ENCODE measurements at places on chromosomes 3 and 15.

GRCh38 chr3:42572278-42572677, 9.5 kb downstream of the SEC22C start:
- no peak for DNase-seq

DNA sequence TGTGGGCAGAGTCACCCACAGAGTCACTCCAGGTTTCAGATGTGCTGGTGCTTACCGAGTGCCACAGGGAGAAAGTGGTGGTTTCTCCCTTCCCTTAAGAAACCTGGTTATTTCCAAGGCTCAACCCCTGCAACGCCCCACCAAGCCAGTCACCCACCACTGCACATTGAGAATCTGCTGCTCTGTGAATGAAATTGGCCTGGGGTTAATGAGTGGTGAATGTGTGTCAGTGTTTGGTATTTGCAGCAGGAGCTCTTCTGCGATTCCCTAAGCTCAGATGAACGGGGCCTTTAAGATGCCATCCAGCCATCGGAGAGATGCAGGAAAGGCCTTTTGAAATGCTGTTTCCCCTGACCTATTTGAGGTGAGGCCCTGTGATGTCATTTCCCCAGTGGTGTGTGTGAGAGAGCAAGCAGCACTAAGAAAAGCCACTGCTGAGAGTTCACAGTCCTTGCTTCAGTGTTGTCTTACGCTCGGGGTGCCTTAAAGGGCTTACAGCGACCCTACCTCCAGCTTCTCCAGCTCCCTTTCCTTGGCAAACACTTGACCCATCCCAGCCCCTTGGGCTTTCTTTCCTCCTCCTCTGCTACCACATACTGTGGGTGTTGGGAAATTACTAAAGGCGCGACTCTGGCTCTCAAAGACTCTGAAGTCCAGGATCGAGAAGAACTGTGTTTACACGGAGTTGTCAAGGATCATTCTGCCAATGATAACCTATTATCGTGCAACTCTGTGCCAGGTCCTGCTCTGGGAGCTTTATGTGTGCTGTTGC, 68.9 kb downstream of the SMAD3 start:
- peak; percentile 39 for DNase-seq

- DNase-seq = no peak
Observed at GRCh38 chr3:49422379-49423248, at the start of gene AMT. Gene AMT (minus strand): TSS chr3:49422473. CDS start chr3:49422450, 23 bp downstream.

- DNase-seq = no peak
Observed at GRCh38 chr3:122515020-122515468, 305 bp upstream of the KPNA1 start.

- no peak for DNase-seq
Observed at GRCh38 chr3:108208831-108209230, 13.4 kb downstream of the IFT57 start.

DNA sequence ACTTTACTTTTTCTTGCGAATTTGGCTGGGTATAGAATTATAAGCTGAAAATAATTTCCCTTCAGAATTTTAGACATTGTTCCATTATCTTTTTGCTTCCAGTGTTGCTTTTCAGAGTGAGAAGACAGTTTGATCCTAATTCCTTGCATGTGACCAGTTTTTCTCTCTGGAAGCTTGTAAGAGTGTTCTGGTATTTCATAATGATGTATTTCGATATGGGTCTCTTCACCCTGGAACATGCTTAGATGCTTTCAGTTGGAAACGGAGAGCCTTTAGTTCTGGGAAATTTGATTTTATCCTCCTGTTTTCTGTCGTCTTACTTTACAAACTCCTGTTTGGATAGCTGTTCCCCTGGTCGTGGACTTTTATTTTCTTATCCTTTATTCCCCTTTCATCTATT, 13.9 kb downstream of the ALPK3 start:
- no peak for DNase-seq

- no peak for DNase-seq
Observed at GRCh38 chr3:14278265-14278798, 99.7 kb downstream of the LSM3 start.

GRCh38 chr3:107206141-107206540, 171.1 kb upstream of the CCDC54 start:
- no peak for DNase-seq

DNA sequence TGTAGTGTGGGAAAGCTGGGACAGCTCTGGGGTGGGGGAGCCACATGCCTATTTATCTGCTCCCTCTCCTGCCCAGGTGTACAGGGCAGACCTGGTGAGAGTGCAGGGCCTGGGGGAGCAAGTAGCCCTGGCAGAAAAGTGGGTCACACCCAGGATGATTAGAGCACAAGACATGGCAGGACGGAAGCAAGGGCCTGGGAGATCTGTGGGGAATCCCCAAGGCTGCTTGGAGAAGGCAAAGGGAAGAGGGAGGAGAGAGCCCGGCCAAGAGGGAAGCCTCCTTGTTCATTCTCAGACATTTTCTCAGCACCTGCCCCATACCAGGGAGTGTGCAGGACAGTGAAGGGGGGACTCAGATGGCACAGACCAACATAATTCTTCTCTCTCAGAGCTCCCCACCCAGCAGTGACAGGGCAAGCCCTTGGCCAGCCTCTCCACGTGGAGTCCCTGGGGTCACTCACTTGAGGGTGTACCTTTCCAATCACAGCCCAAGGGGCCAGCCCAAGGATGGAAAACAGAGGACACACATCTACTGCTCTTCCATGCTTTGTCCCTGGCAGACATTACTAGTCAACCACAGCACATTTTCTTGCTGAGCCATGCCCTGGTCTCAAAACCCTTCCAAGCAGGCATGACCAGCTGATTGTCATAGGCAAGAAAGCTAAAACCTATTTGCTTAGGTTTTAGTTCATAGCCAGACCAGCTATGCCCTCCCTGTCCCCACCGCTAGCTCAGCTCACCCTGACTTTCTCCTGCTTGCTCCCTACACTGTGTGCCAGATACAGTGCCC, 4.9 kb upstream of the DUSP7 start:
- no peak for DNase-seq

- DNase-seq = no peak
Observed at GRCh38 chr3:151346292-151346691, 16.9 kb upstream of the P2RY13 start.

- DNase-seq = no peak
Observed at GRCh38 chr3:7439101-7439680, 578.3 kb downstream of the GRM7 start.

DNA sequence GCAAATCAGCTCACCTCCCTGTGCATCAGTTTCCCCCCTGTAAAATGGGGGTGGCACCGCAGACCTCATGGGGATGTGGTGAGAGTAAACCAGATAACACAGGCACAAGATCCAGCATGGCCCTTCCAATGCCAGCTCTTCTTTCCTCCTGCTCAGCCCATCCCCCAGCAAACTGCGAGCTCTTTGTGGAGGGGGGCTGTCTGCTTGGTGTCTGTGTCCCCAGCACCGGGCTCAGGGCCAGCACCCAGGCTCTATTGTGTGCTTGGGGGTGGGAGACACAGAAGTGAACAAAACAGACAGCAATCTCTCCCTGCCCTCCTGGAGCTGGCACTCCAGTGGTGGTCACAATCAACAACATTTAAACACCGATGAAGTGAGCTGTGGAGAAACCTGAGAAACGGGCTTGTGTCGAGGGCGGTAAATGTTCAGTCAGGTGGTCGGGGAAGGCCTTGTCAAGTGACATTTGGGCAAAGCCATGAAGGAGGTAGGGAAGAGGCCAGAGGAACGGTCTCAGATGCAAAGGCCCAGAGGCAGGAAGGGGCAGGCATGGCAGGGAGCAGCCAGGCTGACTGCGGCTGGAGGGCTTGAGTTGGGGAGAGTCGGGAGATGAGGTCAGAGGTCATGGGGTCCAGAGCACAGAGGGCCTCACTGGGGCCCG, 28.4 kb downstream of the GRIP2 start:
- no peak for DNase-seq

GRCh38 chr3:101722394-101723173, 1.8 kb upstream of the CEP97 start:
- no peak for DNase-seq

GRCh38 chr3:62672270-62672987, 202.8 kb downstream of the CADPS start:
- DNase-seq = no peak

DNA sequence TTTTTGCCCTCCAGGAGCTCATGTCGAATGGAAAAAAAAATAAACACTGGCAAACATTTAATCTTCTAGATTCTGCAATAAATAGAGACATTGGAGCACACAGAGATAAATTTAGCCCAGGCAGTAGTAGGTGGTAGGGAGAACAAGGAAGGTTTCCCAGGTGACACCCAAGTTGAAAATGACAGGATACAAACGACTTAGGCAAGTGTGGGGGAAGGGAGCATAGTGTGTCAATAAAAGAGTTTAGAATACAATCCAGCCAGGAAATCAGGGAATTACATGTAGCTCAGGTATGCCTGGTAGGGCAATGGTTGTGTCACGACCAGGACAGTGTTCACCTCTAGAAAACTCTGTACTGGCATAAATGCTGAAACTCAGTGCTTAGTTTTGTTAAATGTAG, 364.6 kb upstream of the AGTR1 start:
- no peak for DNase-seq

- DNase-seq = no peak
Observed at GRCh38 chr3:41073190-41073589, 126.1 kb upstream of the CTNNB1 start.

GRCh38 chr3:99863588-99863987, 45.9 kb downstream of the CMSS1 start:
- DNase-seq = no peak

DNA sequence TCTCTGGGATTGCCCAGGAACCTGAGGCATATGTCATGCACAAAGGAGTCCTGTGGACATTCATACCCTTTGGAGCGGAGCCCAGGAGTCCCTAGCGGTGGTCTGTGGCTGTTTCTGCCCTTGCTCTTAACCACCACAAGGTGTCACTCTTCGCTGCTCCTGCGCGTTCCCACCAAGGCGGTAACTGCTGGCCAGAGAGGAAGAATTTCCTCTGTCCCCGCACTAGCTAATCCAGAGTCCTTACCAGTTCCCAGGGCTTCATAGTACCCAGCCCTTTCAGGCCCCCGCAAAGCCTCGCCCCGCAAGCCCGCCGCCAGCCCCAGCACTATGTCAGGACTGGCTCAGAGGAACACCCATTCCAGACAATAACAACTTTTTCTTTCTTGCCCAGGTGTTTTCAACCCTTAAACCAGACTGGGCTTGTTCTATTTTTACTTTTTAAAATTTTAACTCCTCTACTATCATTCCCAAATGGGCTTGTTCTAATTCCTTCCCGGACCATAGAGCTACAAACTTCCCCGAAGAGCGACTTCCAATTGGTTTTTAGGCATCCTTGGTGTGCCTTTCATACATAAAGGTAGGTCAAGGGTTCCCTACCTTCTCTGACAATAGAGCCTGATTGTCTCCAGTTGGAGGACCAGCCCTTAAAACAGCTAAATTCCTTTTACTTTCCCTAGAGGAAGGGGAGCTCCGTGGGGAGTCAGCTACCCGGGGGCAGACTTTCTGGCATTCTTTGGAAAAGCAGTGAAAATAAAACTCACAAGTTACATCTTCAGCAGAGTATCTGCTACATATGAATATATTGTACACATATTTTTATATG, 31.8 kb upstream of the ZNF774 start:
- peak; percentile 51 for DNase-seq

- DNase-seq = no peak
Observed at GRCh38 chr3:120459196-120459595, 8.4 kb upstream of the FSTL1 start.

DNA sequence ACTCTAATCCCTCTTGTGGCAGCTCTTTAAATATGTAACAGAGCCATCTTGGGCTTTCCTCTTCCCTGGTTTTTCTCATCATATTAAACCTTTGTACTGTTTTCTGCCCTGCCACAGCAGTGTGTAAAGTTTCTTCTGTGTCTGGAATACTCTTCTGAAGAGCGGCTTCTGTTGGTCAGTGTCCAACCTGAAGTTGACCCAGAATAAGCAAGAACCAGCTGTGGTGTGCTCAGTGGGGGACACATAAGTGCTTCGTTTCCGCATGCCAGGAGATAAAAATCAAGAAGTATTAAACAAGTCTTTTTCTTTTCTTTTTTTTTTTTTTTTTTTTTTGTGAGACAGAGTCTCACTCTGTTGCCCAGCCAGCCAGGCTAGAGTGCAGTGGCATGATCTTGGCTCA, 173.2 kb upstream of the CHRM5 start:
- no peak for DNase-seq

GRCh38 chr3:153042088-153042487, 119.9 kb upstream of the RAP2B start:
- DNase-seq = no peak

DNA sequence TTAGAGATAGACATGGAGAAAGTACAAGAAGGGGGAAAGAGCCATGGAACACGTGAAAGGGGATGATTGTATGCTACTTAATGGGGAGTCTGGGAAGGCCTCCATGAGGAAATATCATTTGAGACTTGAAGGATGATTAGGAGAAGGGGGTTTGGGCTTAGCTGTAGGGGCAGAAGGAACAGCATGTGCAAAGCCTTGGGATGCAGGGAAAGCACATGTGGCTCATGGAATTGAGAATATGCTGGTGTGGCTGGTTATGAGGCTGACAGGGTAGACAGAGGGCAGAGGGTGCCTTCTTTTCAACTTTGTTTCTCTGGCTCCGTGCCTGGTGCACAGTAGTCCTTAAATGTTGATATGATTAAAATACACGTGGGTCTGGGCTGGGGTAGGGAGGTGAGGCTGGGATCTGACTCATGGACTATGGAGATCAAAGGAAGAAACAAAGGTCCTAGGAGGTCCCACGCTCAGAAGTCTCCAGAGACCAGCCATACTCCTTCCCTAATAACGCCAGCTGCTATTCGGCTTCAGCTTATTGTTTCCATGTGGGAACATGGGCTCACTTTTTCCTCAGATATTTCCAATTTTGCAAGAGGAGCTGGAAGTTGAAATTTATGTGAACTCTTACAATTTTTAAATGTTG, 1.1 kb downstream of the GTF2E1 start:
- DNase-seq = no peak

DNA sequence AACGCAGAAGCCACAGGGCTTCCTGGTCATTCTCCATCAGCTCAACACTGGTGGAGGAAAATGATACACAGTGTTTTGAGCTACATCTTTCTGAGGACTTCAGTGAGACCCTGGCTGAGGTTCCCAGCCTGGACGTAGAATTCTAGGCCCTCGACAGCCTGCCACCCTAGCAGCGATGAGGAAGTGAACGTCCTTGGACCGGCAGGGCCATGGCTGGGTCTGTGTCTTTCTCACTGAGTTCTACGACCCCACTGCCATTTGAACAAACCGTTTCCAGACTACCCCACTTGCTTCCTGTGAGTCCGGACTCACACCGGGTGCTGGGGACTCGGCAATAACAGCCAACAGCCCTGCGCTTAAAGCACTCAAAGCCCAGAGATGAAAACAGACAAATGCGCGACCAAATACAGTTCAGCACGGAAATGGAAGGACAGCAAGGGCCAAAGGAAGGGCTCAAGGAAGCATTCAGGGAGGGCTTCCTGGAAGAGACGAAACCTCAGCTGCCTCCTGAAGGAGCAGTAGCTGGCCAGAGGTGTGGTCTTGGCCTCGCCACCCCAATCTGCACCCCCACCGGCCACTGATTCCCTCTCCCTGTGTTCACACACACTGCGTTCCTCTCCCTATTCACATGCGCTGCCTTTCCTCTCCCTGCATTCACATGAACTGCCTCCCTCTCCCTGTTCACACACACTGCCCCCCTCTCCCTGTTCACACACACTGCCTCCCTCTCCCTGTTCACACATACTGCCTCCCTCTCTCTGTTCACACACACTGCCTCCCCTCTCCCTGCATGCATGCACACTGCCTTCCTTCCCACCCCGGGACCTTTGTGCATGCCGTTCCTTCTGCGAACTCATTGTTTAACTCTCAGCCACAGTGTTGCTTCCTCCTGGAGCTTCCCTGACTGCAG, 136.3 kb upstream of the PRR20G start:
- no peak for DNase-seq

GRCh38 chr3:87272718-87273341, 3.6 kb downstream of the POU1F1 start:
- no peak for DNase-seq

- DNase-seq = no peak
Observed at GRCh38 chr15:69712991-69713390, 260.4 kb downstream of the RPLP1 start.

- DNase-seq = no peak
Observed at GRCh38 chr15:29740692-29741311, 81.5 kb downstream of the TJP1 start.
